Right ventricle myocardium inferior (tissue), 1 donor: ENCODE measurements at places on chromosomes 4 and X. TPM values are rescaled to one million over a fixed set of nuclear protein-coding genes. Genes with fewer than 3 reads are reported as not detected.

GRCh38 chr4:177391953-177392352 is 50.3 kb downstream of the AGA start:
- no peak for DNase-seq

GRCh38 chr4:178976861-178977260 is 1534.6 kb upstream of the AGA start:
- no peak for DNase-seq

- no peak for DNase-seq
Measured at GRCh38 chr4:11669156-11669555, 240.5 kb upstream of the HS3ST1 start.

DNA sequence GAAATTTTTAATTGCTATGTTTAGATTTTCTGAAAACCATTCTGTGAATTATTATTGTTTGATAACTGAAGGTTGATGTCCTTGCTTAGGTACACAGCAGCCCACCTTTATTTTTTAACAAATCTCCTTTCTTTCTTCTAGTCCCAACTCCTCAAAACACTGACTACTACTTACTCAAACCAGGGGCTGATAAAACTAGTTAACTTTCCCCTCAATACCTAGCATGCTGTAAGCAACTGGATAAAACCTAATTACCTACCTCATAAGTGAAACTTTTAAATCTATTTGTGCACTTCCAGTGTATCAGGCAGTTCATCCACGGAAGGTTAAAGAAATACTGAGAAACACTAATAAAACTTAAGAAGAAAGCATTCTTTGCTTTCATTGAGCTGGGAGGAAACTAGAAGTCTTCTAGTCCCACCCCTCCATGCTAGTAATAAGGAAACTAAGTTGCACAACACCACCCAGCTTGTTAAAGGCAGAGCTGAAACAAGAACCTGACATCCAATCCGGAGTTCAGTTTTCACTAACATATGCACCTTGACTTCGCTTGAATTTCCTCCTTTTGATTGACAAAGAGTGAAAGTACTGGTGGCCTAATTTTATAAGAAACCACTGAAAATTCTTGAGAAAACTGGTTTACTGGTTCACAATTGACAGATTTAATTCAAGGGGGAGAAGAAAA is 180.2 kb upstream of the TET2 start:
- no peak for DNase-seq

- DNase-seq: no peak
Measured at GRCh38 chr4:109385260-109385659, 48.4 kb upstream of the SEC24B start.

DNA sequence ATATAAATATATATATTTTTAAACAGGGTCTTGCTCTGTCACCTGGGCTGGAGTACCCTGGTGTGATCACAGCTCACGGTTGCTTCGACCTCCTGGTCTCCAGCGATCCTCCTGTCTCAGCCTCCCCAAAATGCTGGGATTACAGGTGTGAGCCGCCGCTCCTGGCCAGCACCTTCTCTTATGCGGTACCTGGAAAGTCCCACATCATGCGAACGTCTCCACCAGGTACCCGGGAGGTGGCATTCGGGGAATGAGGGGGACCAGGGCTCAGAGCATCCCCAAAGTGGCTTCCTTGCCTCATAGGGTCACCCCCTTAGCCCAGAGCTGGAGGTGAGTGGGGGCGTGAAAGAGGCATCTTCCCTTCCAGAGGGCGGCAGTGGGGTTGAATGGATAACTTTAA is 84.0 kb upstream of the PPP2R3B start:
- no peak for DNase-seq

GRCh38 chrX:53266914-53267313 is 14.5 kb downstream of the IQSEC2 start:
- no peak for DNase-seq

- DNase-seq: no peak
Measured at GRCh38 chrX:23857935-23858334, 49.8 kb downstream of the APOO start.

DNA sequence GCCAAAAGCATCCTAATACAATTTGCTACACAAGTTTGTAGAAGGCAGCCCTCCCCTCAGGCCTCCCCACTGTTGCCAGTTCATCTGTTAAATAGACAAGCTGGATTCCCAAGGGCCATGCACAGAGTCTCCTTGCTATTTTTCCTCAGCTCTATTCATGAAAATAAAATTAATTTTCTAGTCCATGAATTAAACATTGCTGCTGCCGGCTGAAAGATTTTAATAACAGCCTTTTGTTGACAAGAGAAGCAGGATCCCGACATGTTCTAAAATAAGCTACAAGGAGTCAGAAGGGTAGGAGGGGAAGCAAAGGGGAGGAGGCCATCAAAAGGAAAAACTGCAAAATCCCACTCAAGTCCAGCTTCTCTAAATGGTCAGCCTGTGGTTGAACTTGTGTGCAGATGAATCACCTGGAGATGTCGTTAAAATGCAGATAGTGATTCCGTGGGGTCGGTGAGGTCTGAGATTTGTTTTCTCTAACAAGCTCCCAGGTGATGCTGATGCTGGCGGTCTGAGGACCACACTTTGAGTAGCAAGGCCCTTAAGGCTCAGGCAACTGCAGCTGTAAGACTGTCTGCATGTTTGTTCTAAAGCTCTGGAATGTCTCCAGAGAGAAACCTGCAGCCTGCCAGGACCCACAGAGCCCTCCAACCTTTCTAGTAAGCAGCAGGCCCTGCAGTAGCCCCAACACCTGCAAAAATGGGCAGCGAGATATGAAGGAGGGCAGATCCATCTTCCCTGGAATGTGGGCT is 9.4 kb downstream of the SCD5 start:
- no peak for DNase-seq

DNA sequence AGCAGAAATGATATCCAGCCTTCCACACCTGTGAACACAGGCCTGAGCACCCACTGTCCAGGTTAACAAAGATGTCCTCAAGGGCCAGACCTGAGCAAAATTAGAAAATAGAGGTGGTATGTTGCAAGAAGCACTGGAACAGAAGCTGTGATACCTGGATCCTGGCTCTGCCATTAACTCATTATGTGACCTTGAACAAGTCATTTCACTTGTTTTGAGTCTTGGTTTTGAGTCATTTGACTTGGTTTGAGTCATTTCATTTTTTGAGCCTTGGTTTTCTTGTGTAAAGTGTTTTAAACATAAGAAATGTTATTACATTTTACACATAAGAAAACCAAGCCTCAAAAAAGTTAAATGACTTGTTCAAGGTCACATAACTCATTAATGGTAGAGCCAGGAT is 2.9 kb upstream of the NWD2 start:
- DNase-seq: no peak

GRCh38 chrX:40383969-40384368 is 196.8 kb upstream of the ATP6AP2 start:
- DNase-seq: no peak

- DNase-seq: no peak
Measured at GRCh38 chrX:24498975-24499374, 33.9 kb downstream of the PDK3 start.

DNA sequence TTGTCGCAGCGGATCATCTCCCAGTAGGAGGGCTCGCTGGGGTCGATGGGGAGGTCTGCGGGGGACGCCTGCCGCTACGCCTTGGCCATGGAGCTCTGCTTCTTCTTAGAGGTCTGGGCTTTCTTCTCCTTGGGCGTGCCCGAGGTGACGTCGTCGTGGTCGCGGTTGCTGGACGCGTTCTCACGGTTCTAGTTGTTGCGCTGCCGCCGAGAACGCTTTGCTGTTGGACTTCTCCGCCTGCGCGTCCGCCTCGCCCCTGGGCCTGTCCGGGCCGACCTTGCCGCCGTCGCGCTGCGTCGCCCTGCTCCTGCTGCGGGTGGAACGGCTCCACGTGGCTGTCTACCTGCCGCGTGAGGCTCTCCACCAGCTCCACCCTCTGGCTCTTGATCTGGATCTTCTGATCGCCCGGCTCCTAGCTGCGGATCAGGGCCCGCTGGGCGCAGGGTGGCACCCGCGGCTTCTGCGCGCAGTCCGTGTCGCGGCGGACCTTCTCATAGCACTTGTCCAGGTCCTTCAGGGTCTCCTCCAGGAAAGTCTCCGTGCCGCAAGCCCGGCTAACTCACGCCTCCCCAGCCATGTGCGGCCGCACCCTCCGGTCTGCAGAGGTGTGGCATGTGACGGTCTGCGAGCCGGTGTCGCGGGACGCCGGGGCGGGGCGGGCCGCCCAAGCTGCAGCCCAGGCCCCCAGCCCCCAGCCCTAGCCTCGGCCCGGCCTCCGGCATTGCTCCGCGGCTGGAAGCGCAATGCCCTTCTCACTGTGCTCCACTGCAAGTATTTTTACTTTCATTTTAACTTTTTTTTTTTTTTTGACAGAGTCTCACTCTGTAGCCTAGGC is 40.5 kb upstream of the OGT start:
- DNase-seq: peak; percentile 68

DNA sequence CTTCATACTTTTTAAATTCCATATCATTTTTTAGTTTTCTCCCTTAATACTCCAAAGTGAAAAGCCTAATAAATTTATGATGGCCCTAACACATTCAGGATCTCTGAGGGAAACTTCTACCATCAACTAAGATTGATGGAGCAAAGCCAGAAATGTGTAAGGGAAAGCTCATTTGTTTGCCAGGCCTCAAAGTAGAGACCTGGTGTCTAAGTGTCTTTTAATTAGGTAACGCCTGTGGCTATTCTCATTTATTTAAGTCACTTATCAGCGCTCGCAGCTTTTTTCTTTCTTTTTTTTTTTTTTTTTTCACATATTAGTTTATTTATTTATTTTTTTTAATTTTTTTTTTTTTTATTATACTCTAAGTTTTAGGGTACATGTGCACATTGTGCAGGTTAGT is 242.4 kb downstream of the TMA16 start:
- DNase-seq: no peak

- DNase-seq: no peak
Measured at GRCh38 chrX:638482-639131, 8.0 kb downstream of the SHOX start.

DNA sequence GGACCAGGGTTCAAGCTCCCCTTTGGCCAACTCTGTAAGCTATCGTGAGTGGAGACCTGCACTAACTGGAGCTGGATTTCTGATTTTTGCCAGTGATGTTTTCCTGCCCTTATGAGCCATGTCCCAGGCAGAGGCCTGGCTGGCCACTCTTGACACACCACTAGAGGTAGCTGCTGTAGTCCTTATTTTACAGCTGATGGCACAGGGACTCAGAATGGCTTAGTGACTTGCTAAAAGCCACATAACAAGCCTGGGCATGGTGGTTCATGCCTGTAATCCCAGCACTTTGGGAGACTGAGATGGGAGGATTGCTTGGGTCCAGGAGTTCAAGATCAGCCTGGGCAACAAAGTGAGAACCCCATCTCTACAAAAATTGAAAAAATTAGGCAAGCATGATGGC is 33.4 kb downstream of the CYTL1 start:
- no peak for DNase-seq

DNA sequence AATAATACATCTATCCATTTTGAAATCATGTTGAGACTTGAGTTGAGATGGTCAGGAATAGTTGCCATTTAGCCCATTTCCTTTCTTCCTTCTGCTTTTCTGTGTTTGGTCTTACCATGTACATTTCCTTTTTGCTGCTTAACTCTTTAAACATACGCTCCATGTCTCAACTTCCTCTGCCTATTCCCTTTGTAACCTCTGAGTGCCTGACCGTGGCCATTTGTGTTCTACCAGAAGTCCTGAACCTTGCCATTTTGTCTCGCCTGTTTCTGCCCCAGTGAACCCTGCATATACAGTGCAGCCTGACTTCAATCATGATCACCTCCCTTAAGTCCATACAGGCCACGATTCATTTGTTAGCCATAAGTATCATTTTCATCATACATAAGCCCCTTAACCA is 169.0 kb downstream of the RAPGEF2 start:
- no peak for DNase-seq

GRCh38 chrX:147749308-147749707 is 162.4 kb upstream of the FMR1 start:
- DNase-seq: no peak

GRCh38 chrX:13655674-13656073 is 2.7 kb downstream of the TCEANC start:
- DNase-seq: peak; percentile 58

DNA sequence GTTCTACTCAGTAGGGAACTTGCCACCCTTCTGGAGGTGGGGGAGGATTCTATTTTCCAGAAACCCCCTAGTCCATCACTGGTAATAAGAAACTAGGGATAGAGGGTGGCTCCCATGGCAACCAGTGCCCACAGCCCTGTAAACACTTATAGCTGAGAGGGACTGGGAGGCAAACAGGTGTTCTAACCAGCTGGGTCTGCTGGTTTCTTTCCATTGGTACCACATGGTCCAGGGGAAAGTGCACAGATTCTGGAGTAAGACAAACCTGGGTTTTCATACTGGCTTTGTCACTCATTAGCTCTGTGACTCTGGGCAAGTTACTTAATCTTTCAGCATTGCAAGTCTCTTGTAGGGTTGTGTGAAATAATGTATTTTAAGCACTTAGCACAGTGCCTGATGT is 26.9 kb downstream of the IGSF1 start:
- DNase-seq: no peak

DNA sequence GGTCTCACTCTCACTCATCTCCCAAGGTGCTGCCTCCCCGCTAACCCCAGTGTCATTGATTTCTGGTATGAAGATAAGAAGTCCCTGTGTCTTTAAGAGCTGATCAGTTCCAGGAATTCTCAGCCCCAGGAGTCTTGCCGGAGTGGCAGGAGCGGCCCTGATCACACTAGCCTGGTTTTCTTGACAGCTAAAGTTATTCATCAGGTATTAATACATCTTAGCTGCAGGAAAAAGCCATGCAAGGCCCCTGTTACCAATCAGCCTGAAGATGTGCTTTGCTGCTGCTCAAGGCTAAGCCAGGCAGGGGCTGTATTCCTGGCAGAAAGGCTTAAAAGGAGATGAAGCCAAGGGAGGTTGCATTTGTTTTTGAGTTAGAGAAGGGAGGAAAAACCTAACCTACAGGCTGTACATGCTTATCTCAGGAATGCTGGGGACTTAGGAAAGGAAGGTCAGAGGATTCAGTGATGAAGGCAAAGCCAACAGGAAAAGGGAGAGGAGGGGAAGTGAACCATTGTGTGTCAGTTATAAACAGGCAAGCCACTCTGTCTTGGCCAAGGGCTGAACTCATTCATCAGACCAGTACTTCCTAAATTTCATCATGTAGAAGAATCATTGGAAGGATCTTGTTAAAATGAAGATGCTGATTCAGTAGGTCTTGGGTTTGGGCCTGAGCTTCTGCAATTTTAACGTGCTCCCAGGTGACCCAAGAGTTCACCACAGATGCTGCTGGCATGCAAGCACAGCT is 8.6 kb downstream of the SRPX start:
- no peak for DNase-seq

The CLCN4 gene
- 26.7 TPM for total RNA-seq

The SLC34A2 gene
- total RNA-seq: 0.08 TPM

The CENPVL3 gene
- not detected for total RNA-seq

The ABRAXAS1 gene
- 6.3 TPM for total RNA-seq

The SPANXN3 gene
- not detected for total RNA-seq

The C4orf51 gene
- not detected for total RNA-seq

The ENPEP gene
- 4.1 TPM for total RNA-seq

The MAMLD1 gene
- 1.8 TPM for total RNA-seq

The RNF113A gene
- total RNA-seq: 8.1 TPM

The ADH1C gene
- 7.5 TPM for total RNA-seq

The TMSB15A gene
- total RNA-seq: 0.62 TPM

The BCLAF3 gene
- 5.5 TPM for total RNA-seq

The CFAP47 gene
- not detected for total RNA-seq

The IDS gene
- total RNA-seq: 77.6 TPM

The CDX4 gene
- total RNA-seq: not detected
